Stimulated activated CD8-positive, alpha-beta memory T cell treated with anti-CD3 and anti-CD28 coated beads, Interleukin-2, amount 100 ng/mL, for 1 hour (primary cell): ENCODE measurements at places on chromosomes 4 and X.

DNA sequence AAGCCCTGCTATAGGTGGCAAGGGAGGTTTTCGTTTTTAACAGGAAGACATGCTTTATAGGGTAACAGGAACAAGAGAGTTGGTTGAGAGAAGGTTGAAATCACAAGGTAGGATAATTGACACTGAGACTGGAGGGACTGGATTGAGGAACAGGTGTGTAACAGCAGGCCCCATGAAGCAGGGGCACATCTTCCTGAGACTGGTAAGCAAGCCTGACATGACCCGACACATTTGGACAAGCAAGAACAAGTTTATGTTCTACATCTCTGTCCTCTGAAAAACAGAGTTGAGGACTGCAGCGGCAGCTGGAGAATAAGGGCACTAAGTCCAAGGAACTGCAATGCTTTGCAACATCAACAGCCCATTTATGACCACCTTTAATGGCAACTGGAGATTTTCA lies 5.2 kb downstream of the RPS4X start:
- no peak for DNase-seq

GRCh38 chr4:87838890-87839591 lies 6.3 kb downstream of the MEPE start:
- no peak for DNase-seq

GRCh38 chr4:1986578-1987210 lies 22.1 kb downstream of the NELFA start:
- no peak for DNase-seq

DNA sequence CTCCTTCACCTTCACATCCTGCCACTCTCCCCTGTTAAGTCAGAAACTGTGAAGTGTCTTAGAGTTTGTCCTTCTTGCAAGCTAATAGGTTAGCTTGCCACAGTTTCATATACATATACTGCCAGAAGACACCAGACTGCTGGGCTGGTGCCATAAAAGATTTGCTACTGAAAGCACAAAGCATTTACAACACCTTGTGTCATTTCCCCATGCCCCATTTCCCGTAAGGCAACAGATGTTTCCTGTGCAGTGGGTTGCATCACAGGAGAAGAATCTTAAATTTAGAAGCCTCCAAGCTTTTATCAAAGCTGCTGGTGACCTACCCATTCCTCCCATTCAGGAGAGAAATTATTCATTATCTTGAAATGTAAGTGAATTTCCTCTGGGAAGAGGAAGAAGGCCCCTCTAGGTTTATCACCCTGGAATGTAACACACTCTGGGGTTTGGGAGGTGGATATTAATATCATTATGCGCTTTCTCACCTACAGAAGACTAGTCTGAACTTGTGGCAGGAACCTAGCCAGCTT lies 34.5 kb upstream of the RAB33B start:
- DNase-seq: no peak

GRCh38 chrX:151702026-151702714 lies 6.9 kb downstream of the PRRG3 start:
- DNase-seq: no peak

- DNase-seq: no peak
Observed at GRCh38 chr4:68218044-68218443, 27.4 kb downstream of the TMPRSS11B start.

GRCh38 chrX:139052461-139052860 lies 340.9 kb upstream of the FGF13 start:
- DNase-seq: no peak

- no peak for DNase-seq
Observed at GRCh38 chr4:186852964-186853391, 129.3 kb upstream of the FAT1 start.

GRCh38 chrX:84475101-84475500 lies 27.2 kb downstream of the HDX start:
- DNase-seq: no peak

DNA sequence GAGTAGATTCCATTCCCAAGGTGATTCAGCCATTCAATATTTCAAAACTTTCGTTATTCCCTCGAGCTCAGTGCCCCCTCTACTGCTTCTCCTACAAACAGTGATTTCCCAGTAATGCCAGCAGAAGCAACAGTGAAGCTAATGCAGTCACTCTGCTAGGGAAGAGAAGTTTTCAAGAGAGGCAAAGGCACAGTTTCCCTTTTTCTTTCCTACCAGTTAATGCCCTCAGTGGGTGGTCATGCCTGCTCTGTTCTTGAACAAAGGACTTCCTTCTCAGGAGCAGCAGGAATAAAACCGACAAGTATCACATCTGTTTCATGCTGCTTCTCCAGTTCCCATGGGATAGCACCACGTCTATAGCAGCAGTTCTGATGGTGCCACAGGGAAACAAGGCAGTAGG lies 317.2 kb downstream of the TENM3 start:
- DNase-seq: no peak

DNA sequence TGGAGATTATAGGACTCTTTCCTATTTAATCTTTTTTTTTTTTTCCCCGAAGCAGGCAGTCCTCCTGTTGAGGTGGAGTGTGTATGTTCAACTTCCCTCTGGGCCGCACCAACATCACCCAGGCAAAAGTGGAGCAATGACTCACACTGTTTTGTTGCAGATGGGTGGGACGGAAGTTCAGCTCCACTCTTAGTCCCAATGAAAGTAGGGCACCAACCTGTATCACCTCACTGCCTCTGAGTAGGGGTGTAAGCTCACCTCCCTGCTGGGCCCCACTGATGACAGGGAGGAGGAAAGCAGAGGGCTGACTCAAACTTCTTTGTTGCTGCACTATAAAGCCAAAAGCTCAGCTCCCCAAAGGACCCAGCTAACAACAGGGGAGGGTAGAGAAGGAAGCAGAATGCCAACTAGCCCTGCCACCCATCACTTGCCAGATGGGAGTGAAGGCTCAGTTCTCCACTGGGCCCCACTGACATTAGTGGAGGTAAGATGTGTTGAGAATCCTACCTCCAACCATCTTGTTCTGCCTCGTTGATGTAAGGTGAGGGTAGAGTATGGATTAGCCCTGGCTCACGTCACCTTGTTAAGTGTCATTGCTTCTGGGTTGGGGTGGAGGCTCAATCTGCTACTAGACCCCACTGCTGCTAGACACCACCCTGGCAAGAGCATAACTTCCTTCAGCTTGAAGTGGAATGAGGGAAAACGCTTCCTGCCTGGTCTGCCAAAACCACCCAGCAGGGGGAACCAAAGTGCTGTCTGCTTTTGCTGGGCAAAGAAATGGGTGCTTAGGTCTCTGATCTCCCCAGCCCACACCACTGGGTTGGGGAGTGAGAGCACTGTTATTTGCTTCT lies 14.1 kb downstream of the RPS6KA3 start:
- no peak for DNase-seq

- DNase-seq: no peak
Observed at GRCh38 chr4:164888096-164888715, 11.2 kb downstream of the APELA start.

- DNase-seq: no peak
Observed at GRCh38 chr4:177530561-177530960, 88.3 kb upstream of the AGA start.

- DNase-seq: no peak
Observed at GRCh38 chrX:150303386-150304097, 59.6 kb upstream of the MAMLD1 start.

DNA sequence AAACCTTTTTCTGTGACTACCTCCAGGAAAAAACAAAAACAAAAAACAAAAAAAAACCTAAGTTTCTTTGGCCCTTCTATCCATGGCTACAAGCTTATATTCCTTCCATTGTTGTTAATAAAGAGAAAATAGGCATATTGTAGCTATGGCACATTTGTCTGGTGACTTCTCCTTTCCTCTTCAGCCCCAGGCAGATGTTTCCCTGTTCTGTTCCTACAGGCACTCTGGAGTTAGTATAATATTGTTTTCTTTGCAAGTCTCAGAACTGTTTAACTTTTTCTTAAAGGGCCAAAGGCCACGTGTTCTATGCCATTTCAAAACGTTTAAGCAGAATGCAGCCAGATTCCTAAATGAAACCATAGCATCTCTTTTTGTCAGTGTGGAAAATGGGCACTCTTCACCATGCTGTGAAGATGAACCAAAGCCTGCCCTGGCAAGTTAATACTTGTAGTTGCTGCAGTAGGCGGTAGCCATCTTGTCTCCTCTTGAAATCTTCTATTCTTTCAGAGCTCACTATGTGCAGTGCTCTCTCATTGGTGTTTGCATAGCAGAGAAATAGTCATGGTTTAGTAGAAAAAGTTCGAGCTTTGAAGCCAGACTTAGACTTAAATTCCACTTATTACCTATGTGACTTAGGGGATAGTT lies 44.8 kb upstream of the MTMR1 start:
- DNase-seq: no peak

DNA sequence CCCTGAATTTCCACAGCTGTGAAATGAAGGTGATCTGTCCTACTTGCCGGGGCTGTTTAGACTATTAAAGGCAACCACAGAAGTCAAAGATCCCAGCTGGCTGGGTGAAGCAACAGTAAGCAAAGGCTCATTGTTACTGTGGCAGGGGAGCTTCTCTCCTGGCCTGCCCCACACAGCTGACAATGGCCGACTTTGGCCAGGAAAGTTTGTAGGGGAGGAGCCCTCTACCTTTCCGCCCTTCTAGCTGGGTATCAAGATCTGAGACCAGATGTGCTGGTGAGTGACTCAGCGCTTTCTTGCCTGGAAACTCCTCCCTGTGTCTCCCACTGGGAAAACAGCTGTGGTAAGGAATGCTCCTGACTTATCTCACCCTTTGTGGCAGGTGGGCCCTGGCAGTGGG lies 21.1 kb downstream of the RASSF6 start:
- no peak for DNase-seq

DNA sequence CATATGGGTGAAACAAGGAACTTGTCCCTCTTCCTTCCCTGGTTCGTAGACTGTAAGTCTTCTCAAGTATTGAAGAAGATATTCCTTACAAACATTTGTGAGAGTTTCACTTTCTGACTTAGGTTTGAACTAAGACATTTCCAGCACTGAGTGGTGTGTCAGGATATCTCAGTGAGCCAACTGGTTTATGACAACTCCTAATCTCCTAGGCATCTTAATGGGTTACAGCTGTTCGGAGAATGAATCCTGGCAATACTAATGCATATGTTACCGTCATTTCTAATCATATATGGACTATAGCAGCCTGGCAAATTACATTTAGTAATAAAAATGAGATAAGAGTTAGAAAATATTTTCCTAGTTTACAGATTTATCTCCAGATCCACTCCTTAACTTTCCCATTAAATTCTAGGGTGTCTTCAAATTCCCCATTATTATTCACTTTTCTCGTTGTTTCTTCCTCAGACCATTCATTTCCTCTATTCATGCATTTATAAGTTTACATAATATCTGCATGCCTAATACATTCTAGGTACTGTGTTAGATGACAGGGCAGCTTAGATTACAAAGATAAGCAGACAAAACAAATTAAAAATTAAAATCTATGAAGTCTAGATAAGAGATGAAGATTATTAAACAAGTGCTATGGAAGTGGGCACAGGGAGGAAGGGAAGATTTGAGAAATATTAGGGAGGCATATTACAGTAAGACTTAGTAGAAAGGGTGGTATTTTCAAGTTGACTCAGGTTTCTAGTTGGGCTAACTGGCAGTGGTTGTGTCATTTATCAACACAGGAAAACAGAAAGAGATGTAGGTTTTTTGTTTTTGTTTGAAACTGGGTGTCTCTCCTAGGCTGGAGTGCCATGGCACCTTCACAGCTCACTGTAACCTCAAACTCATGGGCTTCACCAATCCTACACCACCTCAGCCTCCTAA lies 173.9 kb downstream of the WDFY3 start:
- DNase-seq: no peak

DNA sequence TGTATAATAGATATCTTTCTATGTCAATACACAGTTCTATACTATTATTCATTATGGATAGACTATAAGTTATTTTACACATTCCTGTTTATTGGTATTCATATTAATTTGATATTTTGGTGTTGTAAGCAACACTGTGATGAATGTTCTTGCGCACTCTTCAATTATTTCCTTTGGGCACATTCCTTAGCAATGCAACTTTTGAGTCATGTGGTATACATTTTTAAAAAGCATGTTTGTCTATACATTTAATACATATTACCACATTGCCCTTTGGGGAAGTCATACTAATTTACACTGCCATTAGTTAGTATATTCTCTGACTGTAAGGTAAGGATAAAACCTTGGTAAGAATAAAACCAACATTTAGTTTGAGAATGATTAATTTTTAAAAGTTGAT lies 21.0 kb downstream of the FRAS1 start:
- DNase-seq: no peak

DNA sequence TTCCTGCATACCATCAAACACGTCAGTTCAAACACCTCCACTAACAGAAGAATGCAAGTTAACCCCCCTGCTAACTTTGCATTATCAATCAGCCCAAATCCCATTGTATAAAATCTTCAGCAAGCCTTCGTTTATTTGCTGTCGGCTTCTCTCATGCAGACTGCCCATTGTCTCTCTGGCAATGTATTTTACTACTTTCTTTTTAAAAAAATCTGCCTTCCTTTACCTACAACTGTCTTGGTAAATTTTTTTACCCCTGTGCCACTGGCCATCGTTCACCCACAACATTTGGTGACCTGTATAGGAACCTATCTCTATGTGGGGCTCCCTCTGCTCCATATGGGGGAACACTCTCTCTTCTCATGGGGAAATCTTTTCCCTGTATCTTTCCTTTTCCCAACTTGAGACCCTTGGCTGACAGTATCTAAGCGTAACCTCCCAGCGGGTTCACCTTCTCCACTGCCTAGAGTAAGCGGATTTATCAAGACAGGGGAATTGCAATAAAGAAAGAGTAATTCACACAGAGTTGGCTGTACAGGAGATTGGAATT lies 244.6 kb downstream of the CPXCR1 start:
- no peak for DNase-seq

DNA sequence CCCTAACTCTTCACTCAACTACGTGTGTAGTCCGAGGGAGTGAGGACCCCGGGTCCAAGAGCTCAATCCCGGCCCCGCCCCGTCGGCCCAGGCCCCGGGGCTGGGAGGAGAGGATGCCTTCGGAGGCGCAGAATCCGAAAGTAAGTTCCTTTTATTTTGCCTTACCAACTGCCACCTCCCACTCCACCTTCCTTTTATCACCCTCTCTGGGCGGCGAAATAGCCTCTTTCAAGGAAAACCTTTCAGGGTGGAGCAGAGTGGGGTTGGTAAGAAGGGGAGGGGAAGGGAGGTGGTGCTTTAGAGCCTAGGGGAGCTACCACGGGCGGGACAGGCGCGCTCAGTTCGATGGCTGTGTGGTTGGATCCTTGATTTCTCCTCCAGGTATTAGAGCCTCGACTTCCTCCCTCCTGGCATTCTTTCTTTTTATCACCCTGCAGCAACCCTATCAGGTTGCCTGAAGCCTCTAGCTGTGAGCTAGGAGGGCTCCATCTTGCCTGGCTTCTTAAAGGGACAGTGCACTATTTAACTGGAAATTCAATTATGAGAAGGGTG lies 191.2 kb downstream of the RRAGB start:
- DNase-seq: no peak
